MCF 10A (cell line): ENCODE measurements at places on chromosomes 11 and 22.

GRCh38 chr11:83545494-83546260, 259.5 kb upstream of the CCDC90B start:
- DNase-seq, result no peak

DNA sequence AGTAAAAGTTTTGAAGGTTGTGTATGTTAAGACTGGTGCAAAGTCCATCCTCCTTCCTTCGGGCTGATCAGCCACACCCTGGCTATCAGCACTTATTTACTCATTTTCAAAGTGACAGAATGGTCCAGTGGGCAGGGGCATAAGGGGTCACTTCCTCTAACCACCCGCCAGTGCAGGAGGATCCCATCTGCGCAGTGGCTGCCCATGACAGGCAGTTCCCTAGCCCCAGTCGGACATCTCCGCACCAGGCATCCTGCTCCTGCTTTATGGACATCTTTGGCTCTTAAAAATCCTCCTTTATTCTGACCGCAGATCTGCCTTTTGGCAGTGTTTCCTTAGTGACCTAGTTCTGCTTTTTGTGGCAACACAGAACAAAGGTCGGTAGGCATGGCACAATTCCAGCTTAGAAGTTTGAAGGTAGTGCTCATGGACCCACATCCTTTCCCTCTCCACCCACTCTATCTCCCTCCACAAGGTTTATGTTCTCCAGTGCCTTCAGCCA, 55.9 kb downstream of the BMAL1 start:
- peak; percentile 84 for DNase-seq

- DNase-seq, result peak; percentile 100
Measured at GRCh38 chr11:128210148-128210940, 377.0 kb downstream of the ETS1 start.

DNA sequence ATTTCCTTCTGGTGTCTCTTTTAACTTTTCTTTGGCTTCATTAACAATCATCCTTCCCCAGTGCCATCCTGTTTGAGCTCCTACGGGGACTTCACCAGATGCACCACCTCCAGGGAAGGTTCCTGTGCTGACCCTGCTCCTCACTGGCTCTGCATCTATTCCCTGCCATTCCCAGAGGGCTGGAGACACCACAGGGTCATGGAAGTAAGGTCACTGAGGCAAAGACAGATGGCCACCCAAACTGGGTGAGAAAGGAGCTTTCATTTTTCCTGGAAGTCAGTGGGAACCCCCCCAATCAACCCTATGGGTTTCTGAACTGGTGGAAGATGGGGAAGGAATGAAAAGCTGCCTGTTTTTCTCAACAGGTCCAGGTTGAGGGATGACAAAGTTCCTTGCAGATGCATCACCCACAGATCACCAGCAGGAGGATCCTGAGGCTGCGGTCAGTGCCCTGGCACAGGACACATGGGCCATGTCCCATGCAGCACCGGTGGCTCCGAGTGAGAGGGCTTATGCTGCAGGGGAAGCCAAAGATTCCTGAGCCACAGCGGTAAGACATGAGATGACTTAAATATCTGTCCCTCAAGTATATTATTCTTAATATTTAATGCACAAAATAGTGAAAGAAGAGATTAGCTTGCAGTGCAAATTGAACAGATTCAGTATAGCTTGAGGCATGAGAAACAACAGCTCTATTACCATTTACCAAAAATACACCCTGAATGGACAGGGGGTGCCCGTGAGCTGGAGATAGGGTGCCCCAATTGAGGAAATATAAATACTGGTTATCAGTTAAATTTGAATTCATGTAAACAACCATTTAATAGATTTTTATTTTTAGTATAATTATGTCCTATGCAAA, 73.0 kb upstream of the VPREB1 start:
- DNase-seq, result peak; percentile 28

DNA sequence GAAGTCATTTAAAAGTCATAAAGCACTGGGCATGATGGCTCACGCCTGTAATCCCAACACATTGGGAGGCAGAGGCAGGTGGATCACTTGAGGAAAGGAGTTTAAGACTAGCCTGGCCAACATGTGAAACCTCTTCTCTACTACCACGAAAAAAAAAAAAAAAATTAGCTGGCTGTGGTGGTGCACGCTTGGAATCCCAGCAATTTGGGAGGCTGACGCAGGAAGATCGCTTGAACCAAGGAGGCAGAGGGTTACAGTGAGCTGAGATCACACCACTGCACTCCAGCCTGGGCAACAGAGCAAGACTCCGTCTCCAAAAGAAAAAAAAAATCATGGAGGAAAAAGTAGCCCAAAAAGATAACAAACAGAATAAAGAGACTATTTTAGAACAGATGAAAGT, 42.2 kb downstream of the NUP98 start:
- DNase-seq, result no peak

DNA sequence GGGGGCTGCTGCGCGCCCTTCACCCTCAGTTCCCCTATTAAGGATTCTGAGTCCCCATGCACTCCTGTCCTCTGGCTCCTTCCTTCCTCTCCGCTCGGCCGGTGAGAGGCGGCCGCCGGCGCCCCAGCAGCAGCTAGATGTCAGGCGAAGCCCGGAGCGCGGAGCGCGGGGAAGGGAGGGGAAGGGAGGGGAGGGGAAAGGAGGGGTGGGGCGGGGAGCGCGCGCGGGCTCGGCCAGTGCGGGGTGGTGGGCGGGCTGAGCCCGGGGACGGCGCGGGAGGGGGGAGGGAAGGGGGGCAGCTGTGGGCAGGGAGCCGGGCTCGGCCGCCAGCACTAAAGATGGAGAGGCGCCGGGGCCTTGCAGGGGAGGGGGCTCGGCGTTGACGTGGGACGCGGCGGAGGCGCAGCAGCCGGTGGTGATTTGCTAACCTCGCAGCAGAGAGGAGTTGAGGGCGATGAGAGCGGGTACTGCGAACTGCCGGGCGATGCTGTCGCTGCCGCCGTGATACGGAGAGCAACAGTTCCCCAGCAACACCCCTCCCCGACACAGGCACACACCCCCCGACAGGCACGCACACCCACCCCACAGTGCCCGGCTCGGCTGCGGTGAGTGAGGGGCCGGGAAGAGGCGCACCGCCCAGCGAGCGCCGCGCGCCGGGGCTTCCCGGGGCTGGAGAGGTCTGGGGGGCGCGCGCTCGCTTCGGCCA, at the start of gene ZBTB16:
TSS of gene ZBTB16 (plus strand) at position 434 of the 706 bp plus-strand sequence. CDS start 3,590 bp downstream, outside the sequence.
- peak; percentile 86 for DNase-seq

GRCh38 chr11:74462009-74462408, 5.3 kb downstream of the KCNE3 start:
- DNase-seq, result peak; percentile 44
